Stimulated activated naive B cell treated with anti-CD40 and anti-IgM and Interleukin-4, amounts not matched to agents 10 μg/mL and 1 μg/mL and 100 μg/mL, for 72 hours (primary cell): ENCODE measurements at places on chromosomes 11 and 22.

DNA sequence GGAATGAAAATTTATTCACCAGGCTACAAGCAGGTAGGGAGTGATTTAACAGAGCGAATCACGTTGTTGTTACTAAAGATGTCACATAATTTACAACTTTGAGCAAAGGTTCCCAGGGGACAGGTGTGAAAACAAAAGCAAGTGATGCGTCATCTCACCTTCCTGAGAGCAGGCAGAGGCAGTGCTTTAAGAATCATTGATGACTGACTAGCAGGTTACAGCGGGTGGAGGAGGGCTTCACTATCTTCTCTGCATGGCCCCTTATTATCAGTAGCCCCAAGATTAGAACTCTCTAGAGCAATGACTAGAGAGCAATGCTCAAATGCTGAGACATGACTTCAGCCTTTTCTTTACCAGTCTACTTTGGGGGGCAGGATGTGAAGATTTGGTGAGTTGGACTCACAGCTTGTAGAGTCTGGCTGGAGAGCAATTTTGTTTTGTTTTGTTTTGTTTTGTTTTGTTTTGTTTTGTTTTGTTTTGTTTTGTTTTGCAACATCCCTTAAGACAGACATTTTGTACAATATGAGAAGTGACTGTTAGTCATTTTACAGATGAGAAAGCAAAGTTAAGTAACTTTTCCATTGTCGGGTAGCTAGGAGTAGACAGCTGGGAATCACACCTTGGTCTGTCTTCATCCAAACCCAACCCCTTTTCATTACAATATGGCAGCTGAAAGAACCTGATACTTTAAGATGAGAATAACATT lies 84.8 kb downstream of the SLC1A2 start:
- DNase-seq = peak; percentile 35

DNA sequence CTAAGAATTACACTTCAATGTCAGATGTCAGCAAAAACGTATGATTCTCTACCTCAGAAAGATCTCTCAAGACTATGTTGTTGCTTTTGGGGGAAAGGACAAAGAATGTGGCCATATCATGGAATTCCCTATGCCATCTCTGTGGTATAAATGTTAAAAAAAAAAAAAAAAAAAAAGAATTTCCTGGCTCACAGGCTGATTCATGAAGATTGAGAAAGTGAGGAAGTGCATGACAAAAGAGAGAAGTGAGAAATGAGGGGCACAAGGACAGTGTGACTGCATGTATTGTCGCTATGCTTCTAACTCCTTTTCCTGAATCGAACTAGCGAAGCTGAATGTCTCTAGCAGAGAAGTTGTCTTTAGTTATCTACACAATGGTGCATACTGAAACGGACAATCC lies 80.6 kb upstream of the CARD18 start:
- no peak for DNase-seq

DNA sequence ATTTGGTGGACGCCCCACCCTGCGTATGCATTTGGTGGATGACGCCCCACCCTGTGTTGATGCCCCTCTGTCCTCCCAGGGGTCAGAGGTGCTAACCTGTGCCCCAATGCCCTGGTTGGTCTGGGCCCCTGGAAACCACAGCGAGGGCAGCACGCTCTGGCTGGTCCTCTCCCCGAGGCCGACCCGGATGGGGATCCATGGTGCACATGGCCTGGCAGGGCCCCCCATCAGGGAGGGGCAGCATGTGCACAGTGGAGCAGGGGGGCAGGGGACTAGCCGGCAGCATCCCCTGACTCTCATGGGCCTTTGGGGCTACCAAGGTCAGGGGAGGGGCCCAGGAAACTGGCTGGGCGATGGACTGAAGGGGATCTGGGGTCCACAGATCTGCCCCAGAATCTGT lies 7.6 kb upstream of the MUC5AC start:
- no peak for DNase-seq

- no peak for DNase-seq
These were observed 683 bp upstream of the SYTL2 start for GRCh38 chr11:85811624-85812023.

GRCh38 chr11:115927823-115928329 lies 423.7 kb upstream of the CADM1 start:
- no peak for DNase-seq

DNA sequence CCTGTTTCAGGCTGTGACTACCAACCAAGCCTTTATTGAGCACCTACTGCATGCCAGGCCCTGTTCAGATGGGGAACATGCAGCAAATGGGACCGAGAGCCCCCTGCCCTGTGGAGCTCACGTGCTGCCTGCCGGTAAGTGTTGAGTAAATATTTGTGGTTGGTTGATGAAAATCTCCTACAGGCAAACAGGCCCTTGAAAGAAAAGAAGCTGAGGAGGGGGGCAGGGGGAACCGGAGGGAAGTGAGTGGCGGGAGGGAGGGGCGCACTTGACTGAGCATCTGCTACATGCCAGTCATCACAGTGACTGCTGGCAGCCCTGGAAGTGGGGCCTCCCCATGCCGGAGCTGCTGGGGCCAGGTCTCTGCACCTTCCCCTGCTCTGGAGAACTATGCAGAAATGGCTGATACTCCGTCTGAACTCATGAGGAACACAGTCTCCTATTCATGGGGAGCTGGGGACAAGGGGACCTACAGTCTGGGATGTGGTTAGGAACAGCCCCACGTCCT lies 34.2 kb downstream of the MACROD1 start:
- DNase-seq = no peak

- DNase-seq = no peak
These were observed 21.9 kb upstream of the CACNG2 start for GRCh38 chr22:36725366-36726006.

GRCh38 chr22:36100134-36100824 lies 60.3 kb downstream of the APOL3 start:
- no peak for DNase-seq

GRCh38 chr11:34468209-34468841 lies 29.6 kb downstream of the CAT start:
- DNase-seq = no peak

DNA sequence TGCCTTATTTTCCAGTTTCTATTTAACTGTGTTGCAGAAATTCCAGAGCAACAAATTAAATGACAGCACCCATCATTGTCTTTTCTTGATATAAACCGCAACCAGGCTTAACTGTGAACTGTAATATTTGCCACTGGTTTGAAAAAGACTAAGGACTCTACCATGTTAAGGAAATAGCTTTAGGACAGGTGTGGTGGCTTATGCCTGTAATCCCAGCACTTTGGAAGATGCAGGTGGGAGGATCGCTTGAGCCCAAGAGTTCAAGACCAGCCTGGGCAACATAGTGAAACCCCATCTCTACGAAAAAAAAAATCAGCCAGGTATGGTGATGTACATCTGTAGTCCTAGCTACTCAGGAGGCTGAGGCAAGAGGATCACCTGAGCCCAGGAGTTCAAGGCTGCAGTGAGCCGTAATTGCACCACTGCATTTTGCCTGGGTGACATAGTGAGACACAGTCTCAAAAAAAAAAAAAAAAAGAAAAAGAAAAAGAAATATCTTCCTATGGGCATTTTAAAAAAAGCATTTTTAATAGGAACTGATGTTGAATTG lies 28.8 kb downstream of the HIRA start:
- no peak for DNase-seq

DNA sequence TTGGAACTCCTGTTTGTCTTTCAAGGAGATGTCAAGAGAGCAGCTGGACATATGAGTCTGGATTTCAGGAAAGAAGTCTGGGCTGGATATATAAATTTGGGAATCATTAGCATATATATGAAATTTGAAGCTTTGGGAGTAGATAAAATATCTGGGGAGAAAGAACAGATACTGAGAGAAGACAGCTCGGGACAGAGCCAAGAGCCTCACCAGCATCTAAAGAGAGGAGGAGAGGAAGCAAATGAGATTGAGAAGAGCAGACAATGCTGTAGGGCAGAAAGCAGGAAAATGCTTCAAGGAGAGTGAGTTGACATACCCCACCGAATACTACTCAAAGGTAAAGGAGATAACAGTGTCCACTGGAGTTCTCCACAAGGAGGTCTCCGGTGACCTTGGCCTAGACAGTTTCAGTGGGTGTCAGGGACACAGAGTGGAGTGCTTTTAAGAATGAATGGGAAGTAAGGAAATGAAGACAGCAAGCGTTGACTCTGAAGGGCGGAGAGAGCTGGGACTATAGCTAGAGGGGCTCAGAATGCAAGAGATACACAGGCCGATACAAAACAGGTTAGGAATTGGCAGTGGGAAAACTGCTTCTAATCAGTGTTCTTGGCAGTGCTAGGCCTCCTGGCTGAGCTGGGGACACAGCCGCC lies 862 bp downstream of the APBB1 start:
- no peak for DNase-seq

GRCh38 chr11:103281301-103281700 lies 172.1 kb downstream of the DYNC2H1 start:
- no peak for DNase-seq

DNA sequence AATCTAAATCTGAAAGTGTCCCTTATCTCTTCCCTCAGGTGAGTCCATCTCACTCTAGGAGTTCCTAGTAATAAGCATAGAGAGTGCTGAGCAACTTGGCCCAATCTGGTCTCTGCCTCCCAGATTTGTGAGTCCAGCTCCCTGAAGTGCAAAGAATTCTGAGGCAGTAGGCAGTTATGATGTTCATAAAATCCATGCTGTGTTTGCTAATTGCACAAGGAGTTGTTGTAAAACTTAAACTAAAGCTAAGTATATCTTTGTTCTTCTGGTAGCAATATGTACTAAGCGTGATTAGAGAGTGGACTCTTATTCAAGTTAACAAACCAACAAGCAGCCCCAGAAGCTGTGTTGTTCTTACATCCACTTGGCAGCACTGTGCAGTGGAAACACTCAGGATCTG lies 7.6 kb upstream of the PTH start:
- DNase-seq = no peak

- no peak for DNase-seq
These were observed 19.4 kb upstream of the TMPRSS4 start for GRCh38 chr11:118057251-118058145.
